ENCODE measurements at places on chromosomes 5 and 9.

DNA sequence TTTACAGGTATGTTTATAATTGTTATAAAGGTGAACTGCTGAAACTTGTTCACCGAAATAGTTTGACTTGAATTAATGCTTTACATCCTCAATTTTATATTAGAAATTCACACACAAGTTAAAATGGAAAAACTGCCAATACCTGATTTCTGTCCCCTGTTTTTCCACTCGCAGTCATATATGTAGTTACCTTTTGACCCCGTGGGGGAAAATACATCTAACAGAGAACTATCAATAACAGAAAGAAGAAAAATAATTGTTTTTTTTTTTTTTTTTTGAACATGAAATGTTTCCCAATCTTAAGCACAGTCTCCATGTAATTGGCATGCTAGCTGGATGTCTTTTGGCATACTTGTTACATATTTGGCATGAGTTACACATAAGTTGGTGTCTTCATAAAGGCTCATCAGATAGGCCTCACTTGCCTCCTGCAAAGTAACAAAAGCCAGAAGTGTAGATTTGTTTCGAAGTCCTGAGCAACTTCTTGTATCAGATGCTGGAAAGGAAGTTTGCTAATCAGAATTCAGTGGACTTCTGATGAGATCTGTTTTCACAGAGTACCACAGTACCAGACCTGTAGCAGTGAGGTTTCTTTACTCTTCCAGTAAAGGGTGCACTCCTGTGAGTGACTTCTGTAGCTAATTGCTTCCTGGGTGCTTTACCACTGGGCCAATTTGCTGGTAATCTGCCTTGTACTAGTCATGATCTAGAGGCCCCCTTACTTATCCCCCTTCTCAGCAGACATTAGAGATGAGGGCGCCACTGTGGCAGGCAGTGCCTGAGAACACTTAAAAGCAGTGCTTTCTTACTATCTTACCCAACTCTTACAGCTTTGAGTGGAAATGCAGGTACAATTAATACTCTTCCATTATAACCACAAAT is 36.2 kb upstream of the CXXC5 start:
- no peak for DNase-seq

DNA sequence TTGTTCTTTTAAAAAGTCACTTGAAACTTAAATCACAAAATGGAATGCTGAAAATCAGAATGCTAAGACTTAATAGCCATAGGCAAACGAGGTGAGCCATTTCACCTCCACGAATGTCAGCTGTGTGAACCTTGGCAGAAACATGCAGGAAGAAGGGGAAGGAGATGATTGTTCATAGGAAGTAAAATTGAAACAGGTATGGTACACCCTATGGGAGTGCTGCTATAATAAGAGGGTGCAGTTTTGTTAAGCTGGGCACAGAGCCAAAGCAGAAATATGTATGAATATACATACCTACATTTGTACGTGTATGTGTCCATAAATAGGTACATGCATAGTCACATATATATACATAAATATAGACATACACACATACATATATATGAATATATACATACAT is 51.0 kb upstream of the SPINK5 start:
- no peak for DNase-seq

DNA sequence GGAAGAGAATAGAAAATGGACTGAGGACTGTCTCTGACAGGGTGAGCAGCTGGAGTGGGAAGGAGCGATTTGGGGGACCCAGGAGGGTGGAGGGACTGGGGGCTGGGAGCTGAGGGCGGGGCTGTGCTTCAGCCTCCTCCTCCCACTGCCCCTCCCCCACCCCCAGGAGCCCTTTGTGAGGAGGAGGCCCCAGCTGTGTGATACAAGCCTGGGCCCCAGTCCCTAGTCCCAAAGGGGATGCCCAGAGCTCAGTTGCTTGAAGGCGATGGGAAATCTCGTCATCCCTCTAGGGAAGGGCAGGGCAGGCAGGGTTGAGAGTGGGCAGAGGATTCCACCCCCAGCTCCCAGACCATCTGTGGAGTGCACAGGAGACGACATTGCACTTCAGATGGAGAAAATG is at the start of gene SPATA31E1:
Gene SPATA31E1, plus strand, starts transcription at position 251 of the 400 bp plus-strand sequence. Its CDS starts 15 bp downstream, at position 266.
- DNase-seq, result no peak

GRCh38 chr5:177035976-177036375 is 13.5 kb downstream of the ZNF346 start:
- DNase-seq, result no peak

DNA sequence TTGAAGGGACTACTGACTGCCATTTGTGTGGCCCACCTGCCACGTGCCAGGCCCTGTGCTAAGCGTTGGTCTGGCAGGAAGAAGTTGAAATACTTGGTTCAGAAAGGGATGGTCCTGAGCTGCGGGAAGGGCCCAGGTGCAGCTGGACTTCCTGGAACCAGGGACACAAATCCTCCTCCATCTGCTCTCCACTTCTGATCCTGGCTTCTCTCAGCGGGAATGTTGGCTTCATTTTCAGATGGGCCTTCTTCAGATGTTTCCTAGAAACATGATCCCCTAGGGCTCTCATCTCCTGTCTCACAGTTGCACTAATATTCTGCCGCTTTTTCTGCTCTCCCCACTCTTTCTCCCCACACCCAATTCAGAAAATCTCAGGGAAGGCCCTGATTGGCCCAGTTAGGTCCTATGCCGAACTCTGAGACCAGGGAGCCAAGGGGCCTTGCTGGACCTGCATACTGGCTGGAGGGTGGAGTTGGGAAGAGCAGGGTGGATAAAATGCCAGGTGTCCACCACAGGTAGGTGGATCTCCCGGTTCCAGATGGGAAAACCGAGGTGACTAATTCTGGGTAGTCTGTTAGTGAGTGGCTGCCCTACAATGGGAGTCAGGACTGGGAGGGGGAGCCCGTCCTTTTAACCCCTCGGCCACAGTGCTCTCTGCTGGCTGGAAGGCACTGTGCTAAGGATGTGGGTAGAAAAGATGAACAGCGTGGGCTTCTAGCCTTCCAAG is 19.4 kb downstream of the PSAT1 start:
- DNase-seq, result no peak

GRCh38 chr9:21047281-21047691 is 15.8 kb upstream of the HACD4 start:
- DNase-seq, result peak; percentile 71

GRCh38 chr9:96008502-96009222 is 133.2 kb downstream of the ERCC6L2 start:
- DNase-seq, result no peak

- DNase-seq, result no peak
Measured at GRCh38 chr5:100421360-100421759, 113.8 kb upstream of the FAM174A start.

DNA sequence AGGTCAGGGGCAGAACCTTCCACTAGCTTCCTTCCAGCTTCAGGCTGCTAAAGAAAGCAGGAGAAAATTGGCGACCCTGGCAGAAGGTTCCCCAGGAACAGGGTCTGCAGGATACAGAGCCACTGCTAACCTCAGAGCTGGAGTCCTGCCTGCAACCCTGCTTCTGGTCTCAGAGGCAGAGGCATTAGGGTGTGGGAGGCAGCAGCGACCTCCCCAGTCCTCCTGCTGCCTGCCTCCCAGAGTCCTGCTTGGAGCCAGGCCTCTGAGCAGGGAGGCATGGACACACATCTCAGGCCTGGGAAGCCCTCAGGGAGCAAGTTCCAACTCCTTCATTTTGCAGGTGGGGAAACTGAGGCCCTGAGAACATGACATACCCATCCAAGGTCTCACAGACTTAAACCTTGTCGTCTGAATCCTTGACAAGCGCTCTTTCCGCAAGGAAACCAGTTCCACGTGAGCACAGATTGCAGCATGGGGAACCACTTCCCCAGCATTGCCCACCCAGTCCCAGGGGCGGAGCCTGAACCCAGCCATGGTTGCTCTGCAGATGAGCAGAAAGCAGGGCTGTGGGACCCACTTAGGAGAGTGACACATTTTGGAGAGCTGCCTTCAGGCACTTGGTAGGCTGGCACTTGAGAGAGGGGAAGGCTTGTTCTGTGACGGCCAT is 28.2 kb upstream of the HAND1 start:
- no peak for DNase-seq

GRCh38 chr5:112742424-112742823 is 4.7 kb downstream of the APC start:
- no peak for DNase-seq

- no peak for DNase-seq
Measured at GRCh38 chr9:94981723-94982090, 255.2 kb downstream of the AOPEP start.

DNA sequence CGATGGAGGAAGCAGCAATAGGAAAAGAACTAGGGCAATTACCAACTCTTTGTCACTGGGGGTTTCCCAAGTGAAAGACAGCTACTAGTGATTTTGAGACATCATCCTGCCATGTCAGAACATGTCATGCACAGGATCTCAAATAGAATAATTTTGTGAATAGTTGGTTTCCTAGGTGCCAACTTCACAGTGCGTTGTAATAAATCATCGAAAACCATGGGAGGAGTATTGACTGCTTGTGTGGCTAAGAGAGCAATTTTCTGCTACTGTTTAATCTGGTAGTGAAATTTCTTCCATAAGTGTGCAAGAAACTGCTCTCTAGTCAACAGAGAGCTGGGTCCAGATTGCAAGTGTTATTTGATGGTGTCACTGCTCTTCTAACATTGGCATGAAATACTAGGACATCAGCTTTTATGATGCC is 168.6 kb downstream of the NNT start:
- no peak for DNase-seq

- DNase-seq, result no peak
Measured at GRCh38 chr9:131657037-131657377, 82.9 kb downstream of the RAPGEF1 start.

GRCh38 chr9:72912476-72913381 is 40.1 kb downstream of the ALDH1A1 start:
- DNase-seq, result no peak

GRCh38 chr9:127116957-127117356 is 5.5 kb downstream of the ANGPTL2 start:
- peak; percentile 65 for DNase-seq

DNA sequence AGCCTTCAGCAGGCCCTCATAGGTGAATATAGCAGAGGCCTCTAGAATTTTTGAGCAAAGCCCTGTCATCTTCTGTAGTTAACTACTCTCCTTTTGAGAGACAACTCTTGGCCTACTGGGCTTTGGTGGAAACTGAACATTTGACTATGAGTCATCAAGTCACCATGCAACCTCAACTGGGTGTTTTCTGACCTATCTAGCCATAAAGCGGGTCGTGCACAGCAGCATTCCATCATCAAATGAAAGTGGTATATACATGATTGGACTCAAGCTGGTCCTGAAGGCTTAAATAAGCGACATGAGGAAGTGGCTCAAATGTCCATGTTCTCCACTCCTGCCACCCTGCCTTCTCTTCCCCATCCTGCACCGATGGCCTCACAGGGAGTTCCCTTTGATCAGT is 1115.5 kb downstream of the TAF11L14 start:
- DNase-seq, result no peak

DNA sequence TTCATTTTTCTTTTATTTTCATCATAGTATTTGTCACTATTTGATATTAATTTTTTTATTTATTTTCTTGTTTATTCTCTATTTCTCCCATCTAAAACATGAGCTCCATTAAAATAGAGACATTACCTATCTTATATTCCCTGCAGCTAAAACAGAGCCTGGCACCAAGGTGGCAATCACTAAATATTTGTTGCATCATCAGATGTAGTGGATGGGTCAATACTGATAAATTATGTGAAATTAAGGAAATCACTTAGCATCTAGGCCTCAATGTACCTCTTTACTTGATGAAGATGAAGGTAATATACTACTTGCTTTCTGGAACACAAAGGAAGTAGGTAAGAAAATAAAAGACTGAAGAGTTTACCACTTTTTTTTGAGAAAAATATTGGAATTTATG is 24.6 kb downstream of the MFAP3 start:
- DNase-seq, result no peak

DNA sequence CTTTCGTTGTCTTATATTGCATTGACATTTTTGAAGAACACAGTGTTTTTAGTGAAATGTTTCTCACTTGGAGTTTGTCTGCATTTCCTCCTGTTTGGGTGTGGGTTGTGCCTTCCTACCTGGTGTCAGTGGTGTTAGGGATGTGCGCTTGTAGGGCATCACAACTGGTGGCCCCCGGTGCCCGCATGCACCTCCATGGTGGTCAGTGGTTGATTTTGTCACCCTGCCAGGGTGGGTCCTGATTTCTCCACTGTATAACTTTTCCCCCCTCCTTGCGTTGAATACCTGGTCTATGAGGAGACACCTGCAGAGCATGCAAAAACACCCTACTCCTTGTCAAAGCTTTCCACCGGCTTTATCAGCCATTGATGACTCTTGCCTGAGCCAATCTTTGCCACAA is 132.9 kb downstream of the BARX1 start:
- no peak for DNase-seq

- peak; percentile 66 for DNase-seq
Measured at GRCh38 chr5:115450741-115451140, 93.8 kb downstream of the FEM1C start.

GRCh38 chr5:124726631-124727362 is 19.6 kb downstream of the ZNF608 start:
- DNase-seq, result no peak

DNA sequence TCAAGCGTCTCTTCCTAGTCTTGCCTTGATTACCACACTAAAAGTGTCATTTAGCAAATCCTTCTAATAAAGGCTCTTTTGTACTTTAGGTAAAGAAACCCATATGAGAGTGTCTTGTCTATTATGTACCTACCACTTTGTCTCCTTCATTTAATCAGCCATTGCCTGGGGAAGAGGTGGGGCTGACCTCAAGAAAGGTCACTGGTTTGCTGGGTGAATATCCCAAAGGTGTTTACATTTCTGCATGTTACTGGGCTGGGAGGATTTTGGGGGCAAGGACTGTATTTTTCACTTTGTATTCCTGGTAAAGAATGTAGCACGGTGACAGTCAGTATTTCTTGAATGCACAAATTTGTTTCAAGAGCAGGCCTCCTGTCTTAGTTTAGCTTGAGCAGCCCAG is 11.9 kb upstream of the RPS23 start:
- DNase-seq, result no peak

DNA sequence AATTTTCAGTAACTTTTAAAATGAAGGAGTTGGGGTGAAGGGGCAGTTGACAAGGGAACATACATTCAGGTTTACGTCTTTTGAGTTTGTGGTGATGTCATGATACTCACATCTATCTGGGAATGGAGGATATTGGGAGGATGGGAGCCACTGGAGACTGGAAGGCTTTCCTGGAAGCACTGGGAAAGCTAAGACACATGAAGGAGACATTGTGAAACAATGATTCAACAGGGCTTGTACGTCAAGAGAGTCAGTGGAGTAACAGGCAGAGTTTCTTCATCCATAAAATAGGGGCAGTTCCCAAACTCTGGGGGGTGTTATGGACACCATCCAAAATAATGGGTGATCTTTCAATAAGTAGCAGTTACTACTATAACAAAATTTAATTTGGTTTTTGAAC is 572.8 kb downstream of the CCDC171 start:
- DNase-seq, result no peak
